Stimulated activated CD4-positive, alpha-beta T cell treated with anti-CD3 and anti-CD28 coated beads, Interleukin-12 subunit alpha, Interleukin-12 subunit beta, amount 100 ng/mL, for 48 hours (primary cell): ENCODE measurements at places on chromosomes 12 and 14.

- DNase-seq, result no peak
These were observed 24.3 kb upstream of the EMP1 start for GRCh38 chr12:13171921-13172859.

- DNase-seq, result no peak
These were observed 6.3 kb upstream of the ART4 start for GRCh38 chr12:14849661-14850060.

DNA sequence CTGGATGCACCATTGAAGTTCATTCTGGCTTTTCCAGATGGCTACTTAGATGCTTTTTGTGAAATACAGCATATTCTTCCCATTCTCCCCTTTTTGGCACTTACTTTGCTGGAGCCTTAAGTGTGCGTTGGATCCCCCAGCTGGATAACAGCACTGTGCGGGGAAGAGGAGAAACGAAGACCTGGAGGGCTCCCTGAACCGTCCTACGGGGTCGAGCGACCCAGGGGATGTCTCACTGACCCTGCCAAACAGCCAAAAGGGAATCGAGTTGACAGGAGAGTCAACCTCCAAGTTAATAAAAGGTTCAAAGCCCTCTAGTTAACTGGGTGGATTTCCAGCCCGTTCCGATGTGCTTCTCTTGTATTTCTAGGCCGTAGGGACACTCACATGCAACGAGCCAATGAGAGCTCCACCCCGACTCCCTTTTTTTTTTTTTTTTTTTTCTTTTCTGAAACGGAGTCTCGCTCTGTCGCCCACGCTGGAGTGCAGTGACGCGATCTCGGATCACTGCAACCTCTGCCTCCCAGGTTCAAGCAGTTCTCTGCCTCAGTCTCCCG lies 1.0 kb upstream of the CAMKK2 start:
- DNase-seq, result peak; percentile 63

DNA sequence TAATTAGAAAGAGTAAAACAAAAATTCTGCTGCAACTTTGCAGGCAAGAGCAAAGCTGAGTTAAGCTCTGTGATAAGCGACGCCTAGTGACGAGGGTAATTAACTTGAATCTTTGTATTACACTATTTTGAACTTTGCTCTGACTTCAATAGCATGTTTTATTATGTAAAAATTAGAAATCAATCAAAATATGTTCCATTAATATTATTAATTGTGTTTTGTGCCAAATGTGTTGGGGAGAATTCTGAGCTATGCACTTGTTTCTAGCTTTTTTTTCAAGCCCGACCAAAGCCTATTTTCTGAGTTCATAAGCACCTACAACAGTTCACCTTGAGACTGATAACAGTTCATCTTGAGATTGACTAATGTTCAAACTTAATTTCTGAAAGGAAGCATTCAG lies 90.1 kb upstream of the PDE3A start:
- DNase-seq, result no peak

DNA sequence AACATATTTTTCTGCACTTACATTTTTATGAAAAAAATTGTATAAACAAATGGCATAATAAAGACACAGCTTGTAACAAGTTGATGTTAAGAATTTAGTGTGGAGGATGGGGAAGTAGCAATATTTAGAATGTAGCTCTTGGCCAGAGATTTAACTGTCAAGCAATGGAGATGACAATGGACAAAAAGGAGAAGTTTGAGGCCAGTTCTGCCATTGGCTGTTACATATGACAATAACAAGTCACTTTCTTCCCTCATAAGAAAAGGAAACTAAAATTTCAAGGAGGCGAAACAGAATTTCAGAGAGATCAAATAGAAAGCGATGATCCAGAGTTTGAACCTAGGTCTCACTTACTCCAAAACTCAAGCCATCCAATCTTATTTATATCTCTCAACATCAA lies 122.8 kb upstream of the CCDC175 start:
- DNase-seq, result no peak

- no peak for DNase-seq
These were observed 466 bp downstream of the SAV1 start for GRCh38 chr14:50667684-50667995.

- DNase-seq, result no peak
These were observed 1015.8 kb upstream of the SEL1L start for GRCh38 chr14:82549306-82549990.

- DNase-seq, result no peak
These were observed 90.7 kb downstream of the METTL25 start for GRCh38 chr12:82448911-82449578.

- no peak for DNase-seq
These were observed 286.6 kb upstream of the RGS6 start for GRCh38 chr14:71645656-71646055.

DNA sequence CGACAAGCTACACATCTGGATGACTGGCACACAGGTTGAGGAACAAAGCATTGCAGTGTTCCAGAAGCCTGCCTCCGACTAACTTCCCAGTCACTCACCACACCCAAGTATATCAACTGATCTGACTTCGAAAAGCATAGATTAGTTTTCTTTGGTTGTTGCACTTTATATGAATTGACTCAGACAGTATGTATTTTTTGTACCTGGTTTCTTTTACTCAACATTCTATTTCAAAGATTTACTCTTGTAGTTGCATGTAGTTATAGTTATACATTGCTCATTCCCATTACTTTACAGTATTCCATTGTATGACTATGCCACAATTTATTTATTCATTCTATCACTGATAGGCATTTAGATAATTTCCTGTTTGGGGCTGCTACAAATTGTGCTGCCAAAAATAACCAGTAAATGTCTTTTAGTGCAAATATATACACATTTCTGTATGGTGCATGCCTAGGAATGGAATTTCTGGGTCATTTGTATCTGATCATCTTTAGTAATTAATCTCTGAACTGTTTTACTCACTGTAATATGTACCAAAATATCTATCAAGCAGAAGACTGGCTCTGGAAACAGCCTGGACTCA lies 17.8 kb downstream of the PLCZ1 start:
- DNase-seq, result no peak

DNA sequence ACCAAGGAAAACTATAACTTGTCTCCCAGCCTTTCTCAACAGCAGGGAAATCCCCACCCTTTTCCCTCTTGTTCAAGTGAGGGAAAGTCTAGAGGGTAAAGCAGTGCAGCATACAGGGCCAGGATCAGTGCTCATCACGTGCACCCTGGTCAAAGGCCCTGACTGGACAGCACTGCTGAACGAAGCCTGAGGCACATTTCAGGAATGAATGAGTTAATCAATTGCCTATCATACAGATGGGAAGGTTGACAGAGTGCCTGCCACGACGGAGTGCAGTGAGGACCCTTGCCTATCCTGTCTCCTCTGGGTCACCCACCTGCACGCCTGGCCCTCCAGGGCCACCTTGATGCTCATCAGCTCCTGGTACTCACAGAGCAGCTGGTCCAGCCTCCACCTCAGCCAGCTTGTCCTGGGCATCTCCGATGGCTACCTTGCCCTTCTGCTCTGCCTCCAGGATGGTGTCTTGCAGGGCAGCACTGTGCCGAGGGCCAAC lies 11.7 kb upstream of the KRT73 start:
- DNase-seq, result no peak

DNA sequence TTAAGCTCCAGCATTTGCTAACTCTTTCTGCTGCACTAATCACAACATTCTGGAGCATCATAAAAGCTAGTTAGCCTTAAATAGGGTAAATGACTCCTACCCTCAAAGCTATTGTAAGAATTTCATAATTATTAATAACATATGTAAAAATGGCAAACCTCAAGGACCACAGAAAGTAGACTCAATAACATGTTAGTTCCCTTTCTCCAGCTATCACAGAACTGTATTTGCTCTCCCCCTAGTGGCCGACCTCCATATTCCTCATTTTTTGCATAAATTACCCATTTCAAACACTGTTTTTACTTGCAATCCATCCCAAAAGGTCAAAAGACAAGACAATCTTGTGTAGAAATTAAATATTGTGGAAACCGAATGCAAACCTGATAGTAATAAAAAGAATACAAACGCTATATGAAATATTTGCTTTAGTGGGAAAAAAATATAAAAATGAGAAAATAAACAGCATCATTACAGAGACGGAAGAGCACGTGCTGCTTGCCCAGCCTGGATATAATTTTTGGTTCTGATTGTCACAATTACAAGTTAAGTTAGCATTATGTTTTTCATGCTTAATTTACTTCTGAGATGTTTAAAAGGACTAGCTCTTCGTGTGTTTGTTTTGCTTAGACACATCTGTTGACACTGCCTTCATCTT lies 97.9 kb downstream of the RERGL start:
- DNase-seq, result peak; percentile 16

DNA sequence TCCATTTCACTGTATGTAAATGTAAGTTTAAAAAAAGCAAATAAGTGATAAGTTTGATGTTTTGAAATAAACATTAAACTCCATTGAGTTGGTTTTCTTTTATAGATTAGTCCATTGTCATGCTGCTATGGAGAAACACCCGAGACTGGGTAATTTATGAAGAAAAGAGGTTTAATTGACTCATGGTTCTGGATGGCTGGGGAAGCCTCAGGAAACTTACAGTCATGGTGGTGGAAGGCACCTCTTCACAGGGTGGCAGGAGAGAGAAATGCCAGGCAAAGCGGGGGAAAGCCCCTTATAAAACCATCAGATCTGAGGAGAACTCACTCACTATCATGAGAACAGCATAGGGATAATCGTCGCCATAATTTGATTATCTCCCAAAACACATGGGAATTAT lies 48.4 kb upstream of the OXA1L start:
- DNase-seq, result no peak

DNA sequence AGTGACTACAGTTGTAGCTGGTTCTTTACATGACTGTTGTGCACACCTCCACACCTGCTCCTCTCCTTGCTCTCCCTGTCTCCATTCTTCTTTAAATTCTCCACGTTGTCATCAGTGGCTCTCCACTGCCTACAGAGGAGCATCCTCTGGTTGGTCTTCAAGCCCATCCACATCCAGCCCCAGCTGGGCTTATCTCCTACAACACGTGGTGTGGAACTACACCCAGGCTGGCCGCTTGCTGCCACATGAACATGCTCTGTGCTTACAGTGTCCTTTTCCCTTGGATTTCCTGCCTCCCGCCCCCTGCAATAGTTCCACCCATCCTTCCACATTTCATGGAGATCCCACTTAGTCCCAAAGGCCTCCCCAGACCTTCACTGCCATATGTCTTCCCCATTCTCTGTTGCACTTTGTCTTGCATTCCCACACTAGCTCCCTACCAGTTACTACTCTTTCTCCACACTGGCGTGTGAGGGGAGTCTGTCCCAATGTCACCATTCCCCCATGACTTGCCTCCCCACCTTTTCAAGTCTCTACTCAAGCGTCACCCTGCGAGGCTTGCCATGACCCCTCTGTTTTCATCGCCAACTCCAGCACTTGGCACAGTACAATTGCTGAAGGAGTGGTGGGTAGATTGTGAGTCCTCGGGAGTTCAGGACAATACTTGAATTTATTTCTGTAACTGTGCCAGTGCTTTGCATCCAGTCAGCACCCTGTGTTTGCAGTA lies 9.8 kb upstream of the MCRS1 start:
- no peak for DNase-seq

DNA sequence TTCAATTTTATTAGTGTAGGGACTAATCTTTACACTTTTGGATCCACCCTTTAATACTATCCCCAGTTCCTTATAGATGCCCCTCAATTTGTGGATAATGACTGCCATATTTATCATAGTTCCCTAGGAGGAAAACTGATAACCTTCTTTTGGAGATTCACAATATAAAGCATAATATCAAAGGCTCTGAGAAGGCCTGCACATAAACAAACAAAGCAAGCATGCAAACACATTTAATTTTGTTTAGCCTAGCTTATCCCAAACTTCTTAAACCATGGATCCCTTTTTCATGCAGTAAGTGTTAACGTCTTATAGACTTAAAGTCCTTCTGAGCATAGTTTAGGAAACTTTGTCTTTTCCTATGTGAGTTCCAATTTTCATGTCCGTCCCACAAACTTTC lies 290.4 kb upstream of the TBX3 start:
- no peak for DNase-seq

- DNase-seq, result no peak
These were observed 131.4 kb upstream of the OR4E1 start for GRCh38 chr14:21804981-21805380.

DNA sequence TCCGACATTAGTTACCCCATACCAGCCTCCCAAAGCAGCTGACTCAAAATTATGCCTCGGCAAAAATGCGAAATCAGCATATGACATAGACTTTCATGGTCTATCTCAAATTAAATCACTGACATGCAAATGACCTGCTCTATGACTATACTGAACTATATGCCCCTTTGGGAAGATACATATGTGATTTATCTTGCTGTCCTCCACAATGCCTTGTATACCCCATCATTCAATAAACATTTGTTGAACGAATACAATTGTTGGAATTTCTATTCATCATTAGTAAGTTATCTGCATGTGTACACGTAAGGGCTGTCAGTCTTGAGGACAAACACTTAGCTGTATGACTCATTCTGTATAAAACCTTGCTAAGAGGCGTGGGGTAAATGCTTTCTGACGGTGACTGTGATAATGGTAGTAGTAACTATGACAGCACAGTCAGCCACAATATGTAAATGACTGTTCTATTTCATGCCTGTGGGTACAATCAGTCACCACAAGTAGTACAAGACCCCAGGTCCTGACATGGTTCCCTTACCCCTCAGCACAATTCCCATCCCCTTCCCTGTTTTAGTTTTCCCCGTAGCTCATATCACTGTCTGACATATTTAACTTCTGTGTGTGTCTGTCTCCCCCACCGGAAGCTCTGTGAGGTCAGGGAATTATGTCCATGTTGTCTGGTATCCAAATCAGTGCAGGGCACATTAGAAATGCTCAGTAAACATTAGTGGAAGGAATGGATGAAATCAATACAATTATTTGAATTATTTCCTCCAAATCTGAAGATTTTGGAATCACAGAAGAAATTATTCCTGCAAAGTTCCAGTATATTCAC lies 42.8 kb downstream of the STXBP6 start:
- DNase-seq, result no peak

GRCh38 chr12:89187507-89187906 lies 164.8 kb downstream of the DUSP6 start:
- DNase-seq, result no peak

GRCh38 chr12:116708826-116709756 lies 28.8 kb downstream of the SPRING1 start:
- DNase-seq, result peak; percentile 23

- no peak for DNase-seq
These were observed 15.6 kb downstream of the HIP1R start for GRCh38 chr12:122850695-122851350.

DNA sequence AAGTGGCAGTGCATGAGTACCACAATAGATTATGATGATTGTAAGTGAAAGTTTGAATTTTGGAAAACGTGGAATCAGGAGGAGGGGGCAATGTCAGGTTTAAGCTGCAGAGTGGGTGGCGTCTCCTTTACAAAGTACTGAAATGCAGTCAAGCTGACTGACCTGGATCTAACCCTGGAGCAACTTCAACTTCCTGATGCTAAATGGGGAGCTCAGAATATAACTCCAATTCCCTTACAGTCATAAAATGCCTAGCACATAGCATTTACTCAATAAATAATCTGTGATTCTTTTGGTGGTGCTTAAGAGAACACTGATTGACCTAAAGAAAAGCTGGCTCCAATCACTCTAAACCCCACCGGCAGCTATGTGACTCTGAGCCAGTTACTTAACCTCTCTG lies 38.5 kb downstream of the CCDC60 start:
- no peak for DNase-seq

- DNase-seq, result no peak
These were observed 64.4 kb upstream of the OSBPL8 start for GRCh38 chr12:76623931-76624330.
